Stimulated activated CD8-positive, alpha-beta memory T cell treated with anti-CD3 and anti-CD28 coated beads, Interleukin-4, amount 100 ng/mL, for 4 hours (primary cell): ENCODE measurements at places on chromosomes 16 and 17.

DNA sequence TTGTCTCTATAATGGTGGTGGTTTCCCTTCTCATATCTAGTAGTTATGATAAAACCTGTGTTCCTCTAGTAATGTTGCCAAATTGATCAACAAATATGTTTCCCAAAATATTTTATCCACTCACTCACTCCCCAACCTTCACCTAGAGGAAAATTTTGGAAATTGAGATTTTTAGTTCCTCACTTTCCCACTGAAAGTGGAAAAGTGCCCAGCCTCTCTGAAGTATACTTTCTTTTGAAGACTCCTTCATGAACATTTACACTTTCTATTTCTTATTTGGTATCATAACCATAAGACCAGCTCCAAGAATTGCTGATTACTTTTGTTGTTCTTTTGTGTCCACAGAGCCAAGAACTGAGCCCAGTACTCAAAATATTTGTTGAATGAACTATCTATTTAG lies 5.1 kb upstream of the CENPV start:
- DNase-seq = no peak

GRCh38 chr17:9981344-9981915 lies 76.4 kb upstream of the RCVRN start:
- DNase-seq = no peak

DNA sequence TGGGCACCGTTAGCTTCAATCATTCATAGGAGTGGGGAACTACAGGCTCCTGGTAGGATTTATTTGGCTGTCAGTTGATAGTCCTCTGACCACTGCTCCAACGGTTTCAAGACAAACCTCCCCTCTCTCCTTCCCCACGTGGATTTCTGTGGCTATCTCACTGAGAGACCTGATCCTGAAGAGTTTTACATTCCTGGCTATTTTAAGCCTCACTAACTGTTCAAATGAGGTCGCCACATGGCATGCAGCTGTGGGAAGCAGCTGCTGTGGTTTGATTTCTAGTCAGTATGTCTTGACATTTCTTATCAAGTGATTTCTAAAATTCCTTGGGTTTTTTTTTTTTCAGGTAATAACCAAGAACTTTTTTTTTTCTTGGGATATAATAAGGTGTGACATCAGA lies 38.3 kb downstream of the CDK5R1 start:
- no peak for DNase-seq

DNA sequence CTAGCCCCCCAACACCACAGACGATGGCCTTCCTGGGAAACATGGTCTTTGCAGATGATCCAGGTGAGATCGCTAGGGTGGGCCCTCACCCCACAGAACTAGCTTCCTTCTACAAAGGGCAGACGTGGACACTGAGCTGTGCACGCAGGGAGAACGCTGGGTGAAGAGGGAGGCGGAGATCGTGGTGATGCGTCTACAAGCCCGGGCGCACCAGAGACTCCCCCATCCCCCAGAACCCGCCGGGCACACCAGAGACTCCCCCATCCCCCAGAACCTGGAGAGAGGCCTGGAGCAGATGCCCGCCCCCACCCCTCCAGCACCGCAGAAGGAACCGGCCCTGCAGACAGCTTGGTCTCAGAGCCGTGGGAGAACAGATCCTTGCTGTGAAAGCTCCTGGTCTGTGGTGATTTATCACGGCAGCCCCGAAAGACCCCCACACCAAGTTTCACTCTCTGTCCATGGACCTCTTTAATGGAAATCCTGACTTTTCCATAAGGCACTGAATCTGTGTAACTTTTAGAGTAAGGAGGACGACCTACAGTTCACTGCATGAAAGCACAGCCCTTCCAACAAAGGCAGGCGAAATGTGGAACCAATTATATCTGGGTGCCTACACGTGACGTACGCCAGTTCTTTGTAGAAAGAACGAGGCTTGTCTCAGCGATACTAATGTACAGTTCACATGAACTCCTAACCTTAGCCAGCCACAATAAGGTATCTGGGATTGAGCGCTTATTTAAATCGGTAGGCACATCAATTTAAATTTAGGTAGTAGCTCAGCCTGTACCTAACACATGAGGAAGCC lies 88.5 kb downstream of the ANKRD11 start:
- DNase-seq = no peak

DNA sequence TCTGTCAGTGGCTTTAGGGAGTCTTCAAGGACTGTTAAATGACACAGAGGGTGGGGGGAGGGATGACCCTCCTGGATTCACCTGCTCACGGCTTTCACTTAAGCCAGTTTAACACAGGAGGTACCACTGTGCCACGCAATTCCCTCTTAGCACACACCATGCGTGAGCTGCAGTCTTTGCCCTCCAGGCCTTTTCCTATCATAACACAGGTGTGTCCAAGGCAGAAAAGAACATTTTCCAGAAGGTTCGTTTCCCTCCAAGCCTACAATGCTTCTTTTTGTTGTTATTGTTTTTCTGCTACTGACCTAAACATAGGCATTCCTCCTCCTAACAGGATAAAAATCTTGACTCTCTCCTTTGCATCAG lies 1.1 kb downstream of the ZFHX3 start:
- DNase-seq = no peak

DNA sequence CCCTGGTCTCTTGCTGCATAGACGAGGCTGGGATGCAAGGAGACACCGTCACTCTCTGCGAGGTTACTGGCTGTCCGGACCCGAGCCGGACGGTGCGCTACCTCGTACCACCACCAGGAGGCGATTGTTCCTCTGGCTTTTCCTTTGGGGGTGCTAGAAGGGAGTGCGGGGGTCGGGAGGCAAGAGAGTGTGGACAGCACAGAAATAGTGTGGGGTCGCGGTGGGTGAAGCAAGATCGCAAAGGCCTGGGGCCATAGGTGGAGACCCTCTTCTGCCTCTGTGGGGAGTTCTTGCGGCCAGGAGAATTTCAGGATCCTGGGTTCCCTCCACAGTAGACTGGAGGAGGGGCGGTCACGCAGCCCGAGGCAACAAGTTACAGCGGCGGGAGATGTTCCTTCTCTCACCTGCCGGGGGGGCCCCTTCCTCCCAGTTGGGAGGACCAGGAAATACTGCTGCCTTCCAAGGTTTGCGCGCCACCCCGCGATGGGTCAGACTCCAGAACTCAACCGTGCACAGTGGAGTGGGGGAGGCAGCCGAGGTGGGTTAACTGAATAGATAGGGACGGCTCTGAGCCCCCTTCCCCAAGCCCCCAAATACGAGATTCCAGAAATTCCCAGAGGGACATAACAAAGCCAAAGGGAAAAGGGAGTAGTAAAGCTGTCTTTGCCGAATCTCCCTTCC lies 6.9 kb downstream of the PHOSPHO1 start:
- DNase-seq = peak; percentile 55

- no peak for DNase-seq
Measured at GRCh38 chr16:25546791-25547190, 145.0 kb upstream of the HS3ST4 start.

DNA sequence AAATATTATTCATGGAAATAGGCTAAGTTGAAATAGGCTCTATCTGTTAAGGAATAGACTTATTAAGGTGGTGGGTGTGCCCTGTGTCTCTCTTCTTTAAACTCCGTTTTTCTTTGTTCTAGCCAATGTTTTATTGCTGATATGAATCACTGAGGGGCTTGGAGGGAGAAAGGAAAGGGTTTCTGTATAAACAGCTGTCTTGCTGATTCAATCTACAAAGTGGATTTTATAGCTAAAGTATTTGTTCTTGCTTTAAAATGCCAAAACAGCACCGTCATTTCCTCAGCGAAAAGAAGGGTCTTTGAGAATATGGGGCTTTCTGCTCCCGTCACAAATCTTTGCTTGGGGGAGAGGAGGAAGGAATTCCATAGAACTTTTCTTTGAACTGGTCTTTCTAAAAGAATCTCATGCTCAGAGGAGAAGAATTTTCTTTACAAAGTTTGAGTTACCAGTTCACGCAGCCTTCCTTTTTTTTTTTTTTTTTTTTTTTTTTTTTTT lies 39.3 kb downstream of the MSI2 start:
- no peak for DNase-seq

DNA sequence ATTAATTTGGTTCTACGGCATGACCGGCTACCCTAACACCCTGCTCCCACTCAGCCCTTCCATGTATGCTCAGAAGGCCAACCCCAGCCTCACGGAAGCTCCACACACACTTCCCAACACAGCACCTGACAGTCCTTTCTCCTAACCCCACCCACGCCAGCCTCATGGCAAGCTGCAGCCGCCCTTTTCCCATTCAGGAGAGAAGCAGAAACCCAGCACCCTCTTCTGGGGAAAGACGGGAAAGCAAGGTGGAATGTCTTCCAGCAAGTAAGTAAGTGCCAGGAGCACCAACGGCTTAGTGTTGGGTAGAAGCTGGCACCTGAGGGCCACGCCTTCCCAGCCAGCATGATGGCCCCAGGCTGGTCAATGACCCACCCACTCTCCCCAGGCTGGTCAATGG lies 32.1 kb downstream of the ABR start:
- no peak for DNase-seq

DNA sequence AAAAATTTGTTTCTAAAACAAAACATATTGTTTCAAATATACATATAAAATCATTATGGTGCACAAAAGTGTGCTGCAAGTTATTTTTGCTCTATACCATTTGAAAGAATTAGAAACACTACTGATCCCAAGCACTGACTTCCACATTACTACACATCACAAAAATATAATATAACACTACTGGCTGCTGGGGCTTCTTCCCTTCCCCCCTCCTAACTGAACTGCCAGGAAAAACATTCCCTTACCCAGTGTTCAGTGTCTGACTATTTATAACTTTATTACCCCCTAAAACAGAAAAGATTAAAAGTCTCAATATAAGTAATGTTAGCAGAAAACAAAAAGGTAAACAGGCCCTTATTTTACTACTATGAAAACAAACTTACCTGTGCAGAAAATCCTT lies 36.9 kb downstream of the GPATCH8 start:
- no peak for DNase-seq

DNA sequence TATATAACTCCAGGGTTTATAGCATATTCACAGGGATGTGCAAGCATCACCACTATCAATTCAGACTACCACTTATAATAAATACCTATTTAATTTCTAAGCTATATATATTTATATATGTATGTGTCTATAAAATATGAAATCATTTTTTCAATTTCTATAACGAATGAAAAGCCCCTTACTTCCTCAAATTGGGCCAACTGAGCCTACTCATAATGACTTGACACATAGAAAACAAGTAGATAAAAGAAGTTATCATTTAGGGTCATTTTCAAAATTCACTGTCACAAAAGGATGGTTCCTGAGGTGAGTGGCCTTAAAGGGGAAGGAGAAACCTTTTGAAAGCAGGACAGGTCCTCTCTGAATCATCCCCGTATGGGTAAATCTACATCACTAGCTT lies 114.1 kb downstream of the ADCY9 start:
- DNase-seq = no peak

- no peak for DNase-seq
Measured at GRCh38 chr16:10154389-10154788, 27.8 kb downstream of the GRIN2A start.

GRCh38 chr17:70658840-70659239 lies 489.5 kb downstream of the KCNJ2 start:
- DNase-seq = no peak

GRCh38 chr17:16259926-16260325 lies 42.9 kb downstream of the PIGL start:
- DNase-seq = no peak

- peak; percentile 21 for DNase-seq
Measured at GRCh38 chr17:76492989-76493501, 8.2 kb downstream of the RHBDF2 start.

DNA sequence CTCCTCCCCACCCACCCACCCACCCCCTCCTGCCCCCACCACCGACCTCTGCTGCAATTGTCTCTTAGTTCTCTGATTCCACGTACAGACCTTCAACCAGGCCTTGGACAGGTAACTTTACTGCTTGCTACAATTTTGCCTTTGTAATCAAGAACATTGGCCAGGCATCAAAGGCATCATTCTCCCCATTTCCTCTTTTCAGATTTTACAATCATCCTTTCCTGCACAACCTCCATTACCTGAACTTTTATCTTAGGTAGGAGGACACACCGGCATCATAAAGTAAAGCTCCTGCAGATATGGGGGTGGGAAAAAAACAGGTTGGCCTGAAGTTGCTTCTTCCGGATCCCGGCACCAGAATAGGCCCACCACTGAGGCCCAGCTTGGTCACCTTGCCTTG lies 25.7 kb upstream of the SUPT4H1 start:
- no peak for DNase-seq

DNA sequence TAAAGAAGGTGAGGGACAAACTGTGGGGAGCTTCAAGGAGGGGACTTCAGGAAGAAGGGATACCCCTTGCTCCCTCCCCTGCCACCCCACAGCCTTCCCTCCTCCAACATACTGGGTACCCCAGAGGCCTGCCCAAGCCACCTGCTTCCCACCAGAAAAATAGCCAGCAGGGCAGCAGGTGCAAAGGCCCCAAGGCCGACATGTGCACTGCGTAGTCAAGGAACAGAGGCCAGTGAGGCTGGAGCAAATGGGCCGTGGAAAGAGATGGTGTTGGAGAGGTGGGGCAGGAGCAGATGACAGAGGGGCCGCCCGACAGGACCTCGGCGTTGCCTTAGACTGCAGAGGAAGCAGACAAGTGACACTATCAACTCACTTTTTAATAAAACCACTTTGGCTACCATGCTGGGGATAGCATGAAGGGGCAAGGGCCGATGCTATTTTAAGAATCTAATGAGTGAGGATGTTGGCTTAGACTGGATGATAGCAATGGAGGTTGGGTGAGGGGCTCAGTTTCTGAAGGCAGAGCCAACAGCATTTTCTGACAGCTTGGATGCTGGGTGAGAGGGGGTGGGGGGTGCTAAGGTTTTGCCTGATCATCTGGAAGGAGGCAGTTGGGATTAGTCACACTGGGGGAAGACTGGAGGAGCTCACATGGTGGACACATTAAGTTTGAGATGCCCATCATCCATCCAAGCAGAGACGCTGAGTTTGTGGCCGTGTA lies 72.8 kb upstream of the TOB1 start:
- DNase-seq = no peak

DNA sequence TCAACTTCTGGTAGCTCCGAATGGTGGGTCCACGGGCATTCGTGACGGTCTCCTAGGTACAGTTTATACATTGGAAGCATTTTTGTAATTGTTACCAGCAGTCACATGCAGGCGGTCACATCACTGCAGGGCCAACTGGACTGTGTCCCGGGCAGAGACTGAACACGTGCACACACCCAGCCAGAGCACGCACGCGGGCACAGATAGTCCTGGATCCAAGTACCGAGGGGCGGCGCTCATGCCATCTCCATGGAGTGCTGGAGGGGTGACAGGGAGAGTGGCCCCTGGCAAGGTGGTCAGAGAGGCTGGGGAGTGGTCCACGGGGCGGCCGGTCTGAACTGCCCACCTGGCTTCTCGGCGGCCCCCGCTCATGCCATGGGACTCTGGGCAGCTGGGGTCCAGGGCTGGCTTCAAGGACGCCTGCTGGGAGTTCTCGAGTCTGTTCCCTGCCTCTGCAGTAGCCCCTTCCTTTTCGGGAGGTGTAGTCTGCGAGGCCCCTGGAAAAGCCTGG lies 34.2 kb downstream of the BAIAP2 start:
- DNase-seq = no peak

GRCh38 chr17:56752263-56752836 lies 81.4 kb downstream of the C17orf67 start:
- DNase-seq = no peak

GRCh38 chr17:21058098-21058893 lies 15.5 kb upstream of the USP22 start:
- no peak for DNase-seq
